Right cardiac atrium (tissue), 5 donors: ENCODE measurements at places on chromosomes 4 and X. TPM values are rescaled to one million over a fixed set of nuclear protein-coding genes. Genes with fewer than 3 reads are reported as not detected.

HSPA4L gene
- total RNA-seq: 5.9 TPM

EGF gene
- total RNA-seq: 17.8 TPM

- DNase-seq: no peak
Measured at GRCh38 chr4:165297626-165298025, 29.8 kb upstream of the MSMO1 start.

SRPX gene
- total RNA-seq: 110 TPM

IL2RG gene
- 0.88 TPM for total RNA-seq

DNA sequence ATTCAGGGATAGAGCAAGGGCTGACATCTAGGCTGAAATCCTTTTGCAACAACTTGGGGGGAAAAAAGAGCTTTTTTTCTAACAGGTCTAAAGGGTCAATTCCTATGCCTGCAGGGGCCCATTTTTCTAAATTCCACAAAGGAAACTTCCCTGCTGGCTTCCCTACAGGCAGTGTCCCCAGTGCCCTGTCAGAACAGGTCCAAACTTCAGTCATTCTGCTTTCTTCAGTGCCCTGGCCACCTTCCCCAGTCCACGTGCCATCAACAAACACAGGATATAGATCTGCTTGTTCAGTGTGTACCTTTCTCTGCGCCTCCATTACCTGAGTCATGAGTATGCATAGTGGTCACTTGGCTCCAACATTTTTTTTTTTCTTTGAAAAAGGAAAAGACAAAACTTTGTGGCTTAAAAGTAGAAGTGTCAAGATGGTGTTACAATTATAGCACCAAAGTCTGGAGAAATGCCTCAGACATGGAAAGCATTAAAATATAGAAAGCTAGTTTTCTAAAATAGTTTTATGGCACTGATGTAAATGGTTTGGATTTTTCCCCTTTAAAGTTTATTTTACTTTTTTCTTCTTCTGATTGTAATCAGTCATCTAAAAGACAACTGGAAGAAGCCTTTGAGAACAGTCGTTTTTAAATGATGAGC, 84.0 kb upstream of the JADE1 start:
- no peak for DNase-seq

- no peak for DNase-seq
Measured at GRCh38 chr4:172654457-172654856, 514.2 kb upstream of the GALNT7 start.

- no peak for DNase-seq
Measured at GRCh38 chr4:114997576-114998247, 115.7 kb downstream of the NDST4 start.

DNA sequence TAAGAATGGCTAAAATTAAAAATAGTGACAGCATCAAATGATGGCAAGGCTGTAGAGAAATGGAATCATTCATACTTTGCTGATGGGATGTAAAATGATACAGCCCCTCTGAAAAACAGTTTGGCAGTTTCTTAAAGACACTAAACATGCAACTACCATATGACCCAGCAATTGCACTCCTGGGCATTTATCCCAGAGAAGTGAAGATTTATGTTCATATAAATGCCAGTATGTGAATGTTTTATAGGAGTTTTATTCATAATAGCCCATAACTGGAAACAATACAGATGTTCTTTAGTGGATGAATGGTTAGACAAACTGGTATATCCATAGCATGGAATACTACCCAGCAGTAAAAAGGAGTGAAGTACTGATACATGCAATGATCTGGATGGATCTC, 43.3 kb downstream of the REPS2 start:
- no peak for DNase-seq

GRCh38 chrX:39367416-39367815, 566.2 kb downstream of the MID1IP1 start:
- DNase-seq: no peak

DNA sequence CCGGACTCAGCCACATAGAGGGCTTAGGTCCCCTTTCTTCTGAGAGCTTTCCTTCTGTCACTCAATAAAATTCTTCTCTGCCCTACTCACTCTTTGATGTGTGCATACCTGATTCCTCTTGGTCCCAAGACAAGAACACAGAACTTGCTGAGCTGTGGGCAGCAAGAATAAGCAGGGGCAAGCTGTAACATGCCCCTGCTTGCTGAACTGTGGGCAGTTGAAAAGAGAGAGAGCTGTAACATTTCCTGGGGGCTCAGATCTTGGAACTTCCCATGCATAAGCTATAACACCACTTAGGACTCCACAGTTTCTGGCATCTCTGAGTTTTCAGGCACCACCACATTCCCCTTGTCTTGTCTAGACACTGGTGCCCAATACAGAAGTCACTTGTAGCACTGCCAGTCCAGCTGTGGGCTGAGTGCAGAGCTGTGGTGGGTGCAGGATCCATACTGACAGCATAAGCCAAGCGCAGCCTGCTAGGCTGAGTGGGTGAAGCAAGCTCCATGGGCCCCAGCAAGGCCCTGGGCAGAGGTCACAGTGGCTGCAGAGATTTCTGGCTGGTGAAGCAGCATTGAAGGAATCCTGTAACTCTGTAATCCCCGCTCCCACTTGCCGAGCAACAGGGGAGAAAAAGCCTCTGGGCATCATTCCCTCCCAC, 241.2 kb downstream of the PCDH10 start:
- DNase-seq: peak; percentile 19

C4orf50 gene
- total RNA-seq: not detected

DUX4 gene
- not detected for total RNA-seq

TMEM156 gene
- total RNA-seq: 0.12 TPM

- DNase-seq: no peak
Measured at GRCh38 chr4:143642611-143643010, 57.9 kb downstream of the FREM3 start.

GRCh38 chr4:39525822-39526690, 1.2 kb downstream of the UGDH start:
- DNase-seq: no peak

DNA sequence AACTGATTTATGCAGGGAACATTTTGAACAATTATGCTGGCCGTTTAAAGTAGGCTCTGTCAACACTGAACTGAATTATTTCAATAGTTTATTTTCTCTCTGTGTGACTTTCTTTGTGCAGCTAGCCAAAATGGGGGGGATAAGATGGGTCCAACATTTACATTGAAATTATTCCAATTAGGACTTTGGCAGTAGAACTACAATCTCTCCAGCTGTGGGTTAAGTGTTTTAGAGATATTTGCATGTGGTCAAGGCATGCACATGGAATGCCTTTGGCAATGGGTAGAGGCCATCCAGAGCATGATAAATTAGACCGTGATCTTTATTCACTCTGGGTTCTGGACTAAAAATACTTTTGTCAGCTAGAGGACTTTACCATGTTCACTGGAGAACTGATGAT, 107.9 kb upstream of the ELOVL6 start:
- no peak for DNase-seq

- no peak for DNase-seq
Measured at GRCh38 chrX:113529426-113530013, 688.9 kb upstream of the AMOT start.

EXOC1L gene
- not detected for total RNA-seq

DNA sequence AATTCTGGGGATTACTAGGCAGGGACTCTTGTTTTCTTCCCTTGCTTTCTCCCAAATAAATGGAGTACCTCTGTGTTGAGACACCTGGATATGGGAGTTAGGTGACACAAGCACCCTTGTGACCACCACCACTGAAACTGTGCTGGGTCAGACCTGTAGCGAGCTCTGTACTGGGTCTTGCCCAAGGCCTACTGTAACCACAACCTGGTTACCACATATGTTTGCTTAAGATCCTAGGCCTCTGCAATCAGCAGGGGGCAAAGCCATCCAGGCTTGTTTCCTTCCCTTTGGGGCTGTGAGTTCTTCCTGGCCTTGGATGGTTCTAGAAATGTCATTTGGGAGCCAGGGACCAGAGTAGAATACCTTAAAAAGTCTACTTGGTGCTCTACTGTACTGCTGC, 49.4 kb downstream of the LPAR4 start:
- DNase-seq: no peak

DNA sequence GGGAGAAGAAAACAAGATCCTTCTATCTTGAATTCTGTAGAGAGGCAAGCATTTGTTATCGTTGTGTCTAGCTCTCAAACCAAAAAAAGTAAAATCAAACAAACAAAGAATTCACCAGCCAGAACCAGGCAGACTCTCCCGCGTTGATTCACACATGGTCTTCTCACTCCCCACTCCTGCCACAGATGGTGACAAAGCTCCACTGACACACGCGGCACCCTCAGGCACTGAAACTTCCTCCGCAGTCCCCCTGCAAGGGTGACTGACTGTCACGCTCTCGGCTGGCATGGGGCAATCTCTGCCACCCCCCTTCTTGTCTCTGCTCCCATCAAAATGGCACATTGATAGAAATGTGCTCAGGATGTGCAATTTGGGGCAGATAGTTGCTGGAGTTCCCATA, 304.9 kb downstream of the DHX15 start:
- DNase-seq: no peak

DNA sequence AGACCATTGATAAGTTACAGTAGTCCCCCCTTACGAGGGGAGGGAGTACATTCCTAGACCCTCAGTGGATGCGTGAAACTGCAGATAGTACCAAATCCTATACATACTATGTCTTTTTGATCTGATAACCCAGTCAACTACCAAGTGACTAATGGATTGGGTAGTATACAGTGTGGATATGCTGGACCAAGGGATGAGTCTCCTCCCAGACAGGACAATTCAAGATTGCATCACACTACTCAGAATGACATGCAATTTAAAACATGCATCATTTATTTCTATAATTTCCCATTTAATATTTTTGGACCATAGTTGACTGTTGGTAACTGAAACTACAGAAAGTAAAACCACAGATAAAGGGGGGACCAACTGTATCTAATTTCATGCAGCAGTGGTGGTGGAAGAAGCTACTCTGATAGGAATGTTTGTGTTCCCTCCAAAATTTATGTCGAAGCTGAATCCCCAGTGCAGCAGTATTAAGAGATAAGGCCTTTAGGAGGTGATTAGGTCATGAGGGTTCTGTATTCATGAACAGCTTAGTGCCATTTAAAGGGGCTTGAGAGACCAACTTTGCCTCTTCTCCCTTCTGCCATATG, 11.9 kb downstream of the HADH start:
- DNase-seq: no peak

DNA sequence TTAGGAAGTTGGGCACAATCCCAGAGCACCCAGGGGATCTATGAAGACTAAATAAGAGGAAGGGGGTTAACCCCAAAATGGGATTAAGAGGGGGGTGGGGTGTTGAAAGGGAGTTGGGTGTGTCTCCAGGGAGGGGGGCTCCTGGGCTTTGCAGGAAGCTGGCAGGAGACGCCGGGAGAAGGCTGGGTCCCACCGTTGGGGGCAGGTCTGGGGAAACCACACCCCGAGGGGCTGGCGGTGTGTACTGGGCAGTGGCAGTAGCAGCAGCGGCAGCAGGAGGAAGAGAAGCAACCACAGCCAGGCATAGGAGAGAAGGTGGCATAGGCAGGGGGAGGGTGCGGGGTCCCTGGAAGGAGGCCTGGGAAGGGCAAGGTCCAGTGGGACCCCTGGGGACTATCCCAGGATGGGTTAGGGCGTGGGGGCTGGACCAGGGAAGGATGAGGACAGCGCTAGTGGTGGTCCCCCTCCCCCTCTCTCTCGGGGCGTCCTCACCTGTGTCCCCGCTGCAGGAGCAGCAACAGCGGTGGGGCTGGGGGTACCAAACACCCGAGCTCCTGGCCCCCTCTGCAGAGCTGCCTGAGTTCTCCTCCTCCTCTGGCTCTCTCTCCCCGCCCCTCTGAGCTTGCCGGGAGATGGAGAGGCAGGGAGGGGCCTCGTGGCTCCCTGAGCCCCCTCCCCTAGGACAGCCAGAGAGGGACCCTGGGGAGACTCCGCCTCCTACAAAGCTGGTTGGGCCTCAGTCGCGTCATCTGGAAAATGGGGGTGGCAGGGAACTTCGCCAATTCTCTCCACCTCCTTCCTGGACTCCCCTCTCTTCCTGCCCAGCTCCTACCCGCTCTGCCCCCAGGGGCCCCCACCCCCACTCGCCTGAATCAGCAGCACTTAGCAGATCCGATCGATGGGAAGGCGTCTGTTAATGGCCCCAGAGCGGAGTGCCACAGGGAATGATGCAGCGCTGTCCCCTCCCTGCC, at the start of gene KCND1:
Gene KCND1, minus strand, starts transcription at position 596 of the 971 bp plus-strand sequence. CDS start 1,573 bp downstream, outside the sequence.
- peak; percentile 66 for DNase-seq

- peak; percentile 32 for DNase-seq
Measured at GRCh38 chrX:70444326-70444945, at the start of gene DLG3. DLG3 (plus strand) TSS chrX:70444835; CDS start chrX:70445202, 367 bp downstream.

DNA sequence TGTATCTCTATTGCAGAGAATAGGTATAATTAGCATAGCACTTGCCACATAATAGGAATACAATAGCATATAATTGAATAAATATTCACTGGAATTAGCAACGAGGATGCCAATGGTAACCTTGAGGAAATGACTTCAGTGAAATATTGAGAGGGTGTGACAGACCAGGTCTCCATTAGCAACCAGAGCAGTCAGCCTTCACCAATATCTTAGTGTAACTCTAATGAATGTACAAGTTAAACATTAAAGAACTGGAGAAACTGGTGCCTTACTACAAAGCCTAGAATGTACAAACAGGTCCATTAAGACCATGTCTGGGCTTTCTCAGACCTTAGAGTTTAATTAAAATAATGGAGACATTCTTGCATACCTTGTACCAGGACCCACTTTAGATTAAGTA, 143.0 kb downstream of the MAGEB17 start:
- no peak for DNase-seq

DNA sequence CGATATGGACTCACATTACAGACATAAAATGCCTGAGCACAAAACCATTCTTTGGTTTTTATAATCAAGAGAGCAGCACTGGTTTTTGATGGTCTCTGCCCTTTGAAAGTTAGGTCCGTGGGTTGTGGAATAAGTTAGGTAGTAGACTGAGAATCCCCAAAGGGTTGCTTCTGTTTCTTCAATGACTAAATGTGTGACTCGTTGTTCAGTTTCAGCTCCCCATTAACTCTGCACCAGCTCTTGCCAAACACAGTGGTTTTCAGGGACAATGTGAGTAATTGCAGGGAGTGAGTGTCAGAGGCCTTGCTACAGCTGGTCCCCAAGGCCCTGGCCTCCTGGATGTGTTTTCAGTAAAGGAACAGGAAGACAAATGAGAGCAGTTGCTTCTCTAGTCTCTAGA, 24.8 kb downstream of the SMIM20 start:
- DNase-seq: no peak

- no peak for DNase-seq
Measured at GRCh38 chrX:118654331-118654730, 73.1 kb upstream of the IL13RA1 start.

NSUN7 gene
- 4.2 TPM for total RNA-seq

ADD1 gene
- 253 TPM for total RNA-seq

GRCh38 chr4:143819029-143819428, 86.3 kb downstream of the GYPE start:
- DNase-seq: no peak
